ENCODE measurements at places on chromosomes 16 and 17. TPM values are rescaled to one million over a fixed set of nuclear protein-coding genes. Genes with fewer than 3 reads are reported as not detected.

- peak; percentile 57 for DNase-seq
Observed at GRCh38 chr17:49676276-49676868, 1.5 kb downstream of the SPOP start.

- DNase-seq, result peak; percentile 79
Observed at GRCh38 chr17:7237761-7238419, 1.4 kb downstream of the PHF23 start.

Gene GPR179
- total RNA-seq, result 2.6 TPM

- DNase-seq, result peak; percentile 91
Observed at GRCh38 chr17:2347805-2348685, 10.7 kb downstream of the SGSM2 start.

- no peak for DNase-seq
Observed at GRCh38 chr16:27381974-27382855, 19.8 kb upstream of the IL21R start.

Gene DYNLL2
- 20.5 TPM for total RNA-seq

Measured in umbilical cord (tissue), 2 donors.